Spleen (tissue), 13 donors: ENCODE measurements at places on chromosomes 3 and 15.

GRCh38 chr15:34365091-34365825 lies 1.7 kb downstream of the LPCAT4 start:
- no peak for DNase-seq

DNA sequence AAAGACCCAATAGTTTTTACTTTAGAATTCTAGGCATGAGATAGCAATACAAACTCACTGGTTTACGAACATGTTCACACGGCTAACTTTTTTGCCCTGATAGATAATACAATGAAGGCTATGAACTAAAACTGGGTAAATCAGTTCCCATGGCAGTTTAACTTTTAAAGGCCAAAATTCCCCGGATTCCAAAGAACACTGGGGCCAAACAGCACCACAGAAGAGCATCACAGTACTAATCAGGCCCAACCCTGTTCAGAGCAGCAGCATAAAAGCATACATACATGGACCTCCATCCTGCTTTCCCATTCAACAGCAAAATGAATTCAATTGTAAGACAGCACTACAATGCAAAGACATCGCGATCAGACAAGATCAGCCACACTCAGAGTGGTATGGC lies 540.3 kb upstream of the CCDC54 start:
- no peak for DNase-seq

DNA sequence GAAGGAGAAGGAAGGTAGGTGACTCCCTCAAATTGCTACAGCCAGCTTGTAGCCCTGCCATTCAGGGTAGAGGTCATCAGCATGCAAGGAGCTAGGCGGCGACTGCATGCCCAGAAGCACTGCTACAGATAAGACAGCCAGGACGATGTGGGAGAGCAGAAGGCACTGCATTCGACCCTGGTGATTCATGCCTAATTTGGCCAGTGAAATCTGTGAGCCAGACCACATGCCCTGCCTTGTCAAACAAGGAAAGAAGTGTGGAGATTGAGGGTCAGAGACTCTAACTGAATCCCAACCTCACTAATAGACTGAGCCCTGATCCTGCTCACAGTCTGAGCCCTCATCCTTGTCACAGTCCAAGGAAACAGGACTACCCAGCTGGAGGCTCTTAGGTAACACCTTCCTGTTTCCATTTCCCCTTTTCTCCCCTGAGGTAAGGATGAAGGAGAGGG lies 86.6 kb downstream of the LINGO1 start:
- peak; percentile 55 for DNase-seq

- DNase-seq: no peak
These were observed 1.9 kb downstream of the TBC1D2B start for GRCh38 chr15:78075490-78076230.

DNA sequence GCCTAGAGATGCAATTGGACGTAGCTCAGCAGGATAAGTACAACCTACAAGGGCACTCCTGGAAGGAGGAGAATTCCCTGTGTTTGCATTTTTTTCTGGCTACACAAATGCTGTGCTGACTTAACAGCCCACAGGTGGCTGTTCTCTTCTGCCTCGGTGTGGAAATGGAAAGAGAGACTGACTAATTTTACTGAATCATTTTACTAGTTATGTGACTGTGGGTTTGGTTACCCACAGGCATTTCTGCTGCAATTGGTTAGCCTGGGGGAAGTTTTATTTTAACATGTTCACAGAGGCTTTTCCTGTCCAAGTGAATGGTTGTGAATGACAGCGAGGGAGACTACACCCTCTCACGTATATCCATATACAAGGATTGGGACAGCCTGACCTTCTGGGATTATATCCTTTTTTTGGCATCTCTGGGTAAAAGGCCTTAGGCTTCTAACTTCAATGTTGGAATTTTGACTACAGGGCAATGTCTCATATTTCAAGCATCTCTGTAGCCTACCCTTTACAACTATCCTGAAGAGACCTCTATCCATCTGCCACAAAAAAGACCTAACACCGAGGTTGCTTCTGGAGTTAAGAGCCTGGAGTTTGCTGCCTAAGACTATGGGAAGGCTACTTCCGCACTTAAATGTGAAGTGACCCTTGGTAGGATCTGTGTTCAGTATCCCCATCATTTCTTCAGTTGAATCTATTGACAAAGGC lies 67.2 kb upstream of the TP63 start:
- no peak for DNase-seq

DNA sequence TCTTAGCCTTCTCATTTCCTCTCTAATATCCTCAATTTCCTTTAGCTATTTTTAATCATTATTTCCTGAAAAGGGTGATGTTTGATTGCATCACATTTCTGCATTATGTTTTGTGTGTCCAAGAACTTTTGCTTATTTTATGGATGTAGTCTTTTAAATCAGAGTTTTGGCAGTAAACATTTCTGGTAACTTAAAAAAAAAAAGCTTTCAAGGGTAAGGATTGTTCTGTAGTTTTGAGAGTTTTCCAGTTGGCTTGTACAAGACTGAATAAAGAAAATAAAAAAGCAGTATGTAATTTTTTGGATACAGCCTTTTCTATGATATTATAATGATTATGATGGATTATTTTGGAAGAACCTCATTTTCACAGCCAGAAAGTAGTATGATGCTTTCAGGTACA lies 99.4 kb downstream of the DHX36 start:
- no peak for DNase-seq

DNA sequence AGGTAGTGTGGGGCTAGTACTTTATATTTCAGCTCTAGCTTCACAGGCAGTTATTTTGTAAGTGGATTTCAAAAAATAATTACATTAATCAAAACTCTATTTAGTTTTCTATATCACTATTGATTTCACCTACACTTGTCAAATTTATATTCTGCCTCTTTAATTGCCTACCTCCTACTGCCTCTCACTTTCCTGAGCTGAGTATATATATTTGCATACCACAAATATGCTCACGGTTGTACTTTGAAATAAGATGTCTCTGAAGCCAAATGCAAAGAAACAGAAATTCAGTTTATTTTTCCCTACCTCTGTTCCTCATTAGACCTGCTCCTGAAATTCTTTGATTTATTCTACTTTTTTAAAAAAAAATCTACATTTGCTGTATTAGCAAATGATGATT lies 309.3 kb upstream of the TGFBR2 start:
- no peak for DNase-seq

DNA sequence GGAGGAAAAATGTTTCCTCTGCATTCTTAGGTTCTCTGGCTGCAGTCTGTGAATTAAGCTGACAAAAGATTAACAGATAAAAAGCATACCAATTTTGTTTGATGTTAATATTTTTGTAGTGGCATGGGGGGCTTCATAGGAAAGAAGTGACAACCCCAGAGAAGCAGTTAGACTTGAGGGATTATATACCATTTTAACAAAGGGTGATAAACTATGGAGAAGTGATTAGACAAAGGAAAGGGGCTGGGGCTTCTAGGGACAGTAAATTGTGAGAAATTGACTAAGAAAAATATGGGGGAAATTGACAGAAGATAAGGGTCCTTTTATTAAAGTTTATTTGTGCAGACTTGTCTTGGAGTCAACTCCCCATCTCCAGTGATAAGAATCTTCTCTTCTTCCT lies 55.7 kb upstream of the NR2E3 start:
- DNase-seq: no peak

DNA sequence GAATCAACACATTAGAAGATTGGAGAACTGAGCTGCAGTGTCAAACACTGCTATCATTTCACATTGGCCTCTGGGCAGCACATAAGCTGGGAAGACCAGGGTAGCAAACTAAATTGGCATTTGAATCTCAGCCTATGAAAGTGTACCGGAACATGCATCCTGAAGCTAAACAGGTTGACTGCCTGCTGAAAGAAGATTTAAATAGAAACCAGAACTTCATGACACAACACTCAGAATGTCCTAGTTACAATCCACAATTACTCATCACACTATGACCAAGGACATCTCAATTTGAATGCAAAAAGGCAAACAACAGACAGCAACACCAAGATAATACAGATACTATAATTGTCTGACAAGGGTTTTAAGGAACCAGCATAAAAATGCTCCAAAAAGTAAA lies 26.2 kb downstream of the TM2D3 start:
- no peak for DNase-seq

GRCh38 chr3:177516158-177517011 lies 319.1 kb upstream of the TBL1XR1 start:
- peak; percentile 74 for DNase-seq

GRCh38 chr15:24886538-24886937 lies 68.2 kb upstream of the SNRPN start:
- DNase-seq: no peak

- no peak for DNase-seq
These were observed 27.8 kb upstream of the C15orf40 start for GRCh38 chr15:83039206-83039605.

DNA sequence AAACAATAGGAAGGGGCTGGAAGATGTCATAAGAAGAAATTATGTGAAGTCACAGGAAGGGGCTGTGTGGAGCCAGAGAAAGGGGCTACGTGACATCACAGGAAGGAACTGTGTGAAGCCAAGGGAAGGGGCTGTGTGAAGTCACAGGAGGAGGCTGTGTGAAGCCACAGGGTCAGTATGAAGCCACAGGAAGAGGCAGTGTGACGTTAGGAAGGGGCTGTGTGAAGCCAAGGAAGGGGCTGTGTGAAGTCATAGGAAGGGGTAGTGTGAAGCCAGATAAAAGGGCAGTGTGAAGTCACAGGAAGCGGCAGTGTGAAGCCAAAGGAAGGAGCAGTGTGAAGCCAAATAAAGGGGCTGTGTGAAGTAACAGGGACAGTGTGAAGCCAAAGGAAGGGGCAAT lies 32.5 kb downstream of the GASK1A start:
- no peak for DNase-seq

GRCh38 chr3:123687286-123687685 lies 102.4 kb upstream of the HACD2 start:
- DNase-seq: no peak

- no peak for DNase-seq
These were observed 114.2 kb downstream of the HCN4 start for GRCh38 chr15:73254598-73254997.

- no peak for DNase-seq
These were observed 59.6 kb downstream of the MAGI1 start for GRCh38 chr3:65979162-65979561.

DNA sequence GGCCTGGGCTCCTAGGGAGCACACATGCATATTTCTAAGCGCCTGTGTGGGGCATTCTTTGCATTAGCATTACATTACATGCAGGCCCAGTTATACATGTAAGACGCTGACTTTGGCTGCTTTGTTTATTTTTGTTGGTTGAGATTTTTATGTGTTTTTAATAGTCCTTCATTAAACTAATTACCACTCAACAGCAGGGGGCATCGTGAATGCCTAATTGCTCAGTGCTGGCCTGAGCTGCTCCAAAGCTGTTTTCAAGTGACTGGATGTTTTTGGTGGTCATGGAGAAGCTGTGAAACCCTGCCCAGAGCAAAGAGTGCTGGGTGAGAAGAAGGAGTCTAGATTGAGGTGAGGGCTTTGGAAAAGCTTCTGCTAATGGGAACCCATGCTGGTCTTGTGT lies 41.5 kb downstream of the GPD1L start:
- DNase-seq: no peak

GRCh38 chr3:136171097-136171542 lies 25.0 kb downstream of the MSL2 start:
- no peak for DNase-seq

- DNase-seq: no peak
These were observed 23.9 kb upstream of the CTNNB1 start for GRCh38 chr3:41175365-41175764.

GRCh38 chr3:197021231-197021630 lies 8.4 kb downstream of the MELTF start:
- no peak for DNase-seq

- no peak for DNase-seq
These were observed 10.2 kb downstream of the TRA2B start for GRCh38 chr3:185927501-185928200.

- no peak for DNase-seq
These were observed 6.1 kb downstream of the SCAP start for GRCh38 chr3:47469616-47470015.

DNA sequence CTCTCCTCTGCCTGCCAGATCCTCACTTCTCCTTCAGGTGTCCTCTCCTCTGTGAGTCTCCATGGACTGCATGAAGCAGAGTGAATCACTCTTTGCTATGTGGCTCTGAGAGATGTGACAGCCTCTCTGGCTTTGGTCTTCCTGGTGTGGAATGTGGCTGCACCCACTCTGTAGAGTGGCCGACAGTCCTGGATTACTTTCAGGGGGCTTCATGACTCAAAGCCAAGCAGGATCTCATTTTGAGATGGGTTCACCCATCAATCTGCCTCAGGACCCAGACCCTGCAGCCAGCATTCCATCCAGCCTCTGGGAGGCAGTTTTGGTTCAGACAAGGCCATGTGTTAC lies 221.9 kb upstream of the LYSMD4 start:
- peak; percentile 20 for DNase-seq

DNA sequence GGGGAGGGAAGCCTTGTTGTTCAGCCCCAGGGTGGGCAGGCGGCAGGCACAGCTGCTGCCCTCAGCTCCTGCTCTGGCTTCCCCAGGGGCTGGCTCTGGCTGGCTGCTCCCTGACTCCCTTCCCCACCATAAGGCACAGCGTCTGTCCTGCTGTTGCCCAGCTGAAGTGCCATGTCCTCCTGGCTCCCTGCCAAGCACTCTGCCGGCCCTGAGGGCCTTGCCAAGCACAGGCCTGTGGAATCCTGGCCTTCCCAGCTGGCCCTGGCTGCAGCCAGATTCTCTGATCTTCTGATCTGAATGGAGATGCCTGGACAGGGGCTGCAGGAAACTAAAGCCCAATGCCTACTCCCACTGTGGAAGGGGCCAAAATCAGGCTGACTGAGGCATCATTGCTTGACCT lies 1.1 kb downstream of the IQCF6 start:
- no peak for DNase-seq

- DNase-seq: peak; percentile 78
These were observed 170.2 kb upstream of the IL12A start for GRCh38 chr3:159818399-159818798.

DNA sequence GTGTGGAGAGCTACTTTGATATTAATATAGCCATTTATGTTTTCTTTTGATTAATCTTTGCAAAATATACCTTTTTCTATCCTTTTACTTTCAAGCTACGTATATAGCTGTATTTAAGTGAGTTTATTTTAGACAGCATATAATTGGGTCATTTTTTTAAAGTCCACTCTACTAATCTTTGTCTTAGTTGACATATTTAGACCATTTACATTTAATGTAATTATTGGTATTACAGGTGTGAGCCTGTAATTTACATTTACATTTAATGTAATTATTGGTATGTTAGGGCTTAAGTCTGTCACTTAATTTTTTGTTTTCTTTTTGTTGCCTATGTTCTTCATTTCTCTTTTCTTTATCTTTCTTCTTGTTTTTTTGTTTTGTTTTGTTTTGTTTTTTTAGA lies 3.8 kb upstream of the CELF6 start:
- DNase-seq: no peak

DNA sequence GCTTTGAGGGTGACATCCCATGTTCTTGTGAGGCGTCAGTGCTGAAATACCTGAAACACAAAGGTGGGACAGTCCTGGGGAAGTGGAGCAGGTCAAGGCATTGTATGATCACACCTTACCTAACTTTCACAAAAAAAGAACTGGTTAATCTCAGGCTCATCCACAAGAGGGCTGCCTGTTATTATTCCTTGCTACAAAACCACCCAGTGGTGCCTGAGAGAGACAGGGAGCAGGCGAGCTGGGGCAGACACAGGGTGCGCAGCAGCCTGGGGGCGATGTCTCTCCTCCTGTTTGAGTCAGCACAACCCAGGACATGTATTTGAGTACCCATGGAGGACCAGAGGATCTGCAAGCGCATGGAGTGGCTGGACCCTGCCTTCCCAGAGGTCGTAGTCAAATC lies 316.8 kb upstream of the ATP10A start:
- no peak for DNase-seq

- DNase-seq: peak; percentile 84
These were observed 244.9 kb downstream of the FAM43A start for GRCh38 chr3:194930377-194931204.
